ENCODE measurements at places on chromosomes 3 and 15. TPM values are rescaled to one million over a fixed set of nuclear protein-coding genes. Genes with fewer than 3 reads are reported as not detected.

GRCh38 chr3:67437789-67438188 is 216.6 kb downstream of the SUCLG2 start:
- no peak for DNase-seq

- DNase-seq, result no peak
Measured at GRCh38 chr15:80480171-80480811, 76.1 kb downstream of the ARNT2 start.

DNA sequence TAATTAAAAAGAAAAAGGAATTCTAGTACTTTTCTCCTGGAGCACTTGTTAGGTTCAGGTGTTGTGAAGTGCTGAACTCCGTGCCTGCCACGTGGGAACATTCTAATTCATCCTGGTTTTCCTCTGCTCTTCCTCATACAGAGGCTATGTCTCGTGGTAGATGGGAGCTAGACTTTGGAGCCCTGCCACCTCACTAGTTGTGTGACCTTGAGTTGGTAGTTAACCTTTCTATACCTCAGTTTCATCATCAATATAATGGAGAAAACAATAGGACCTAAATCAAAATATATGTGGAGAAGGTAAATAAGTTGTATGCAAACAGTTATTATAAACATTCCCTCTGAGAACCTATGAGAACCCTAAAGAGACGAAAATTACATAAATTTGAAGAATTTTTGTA is 10.6 kb downstream of the ALAS1 start:
- DNase-seq, result no peak

DNA sequence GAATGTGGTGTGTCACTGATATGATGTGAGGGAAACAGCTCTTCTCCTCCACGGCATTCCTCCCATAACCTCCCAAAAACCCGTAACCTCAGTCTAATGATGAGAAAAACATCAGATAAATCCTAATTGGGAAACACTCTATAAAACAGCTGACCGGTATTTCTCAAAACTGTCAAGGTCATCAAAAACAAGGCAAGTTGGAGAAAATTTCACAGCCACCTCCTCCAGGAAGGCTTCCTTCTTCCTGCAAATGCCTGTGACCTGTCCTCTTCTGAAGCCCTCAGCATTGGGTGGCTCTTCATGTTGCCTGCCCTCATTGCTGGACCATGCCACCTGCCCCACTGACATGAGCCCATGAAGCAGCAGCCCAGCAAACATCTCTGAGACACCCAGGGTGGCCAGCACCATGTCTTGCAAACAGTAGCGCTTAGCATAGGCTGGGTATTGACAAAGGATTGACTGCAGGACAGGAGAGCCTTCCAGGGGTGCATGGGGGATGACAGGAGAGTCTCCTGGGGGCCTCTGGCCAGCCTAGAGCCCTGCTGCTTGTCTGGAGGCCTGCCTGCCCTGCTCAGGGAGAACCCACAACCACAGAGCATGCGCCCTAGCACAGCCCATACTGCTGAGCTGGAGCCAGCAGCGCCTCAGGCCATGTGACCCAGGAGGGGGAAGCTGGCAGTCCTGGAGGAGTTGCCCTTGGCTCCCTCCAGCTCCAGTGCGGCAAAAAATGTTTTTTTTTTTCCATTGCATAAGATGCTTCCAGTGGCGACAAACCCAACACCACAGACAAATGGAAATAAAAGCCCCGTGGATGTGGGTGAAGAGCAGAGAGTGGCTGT is 49.7 kb downstream of the XXYLT1 start:
- DNase-seq, result no peak

Gene TIGIT
- polyA plus RNA-seq, result 0.06 TPM

- no peak for DNase-seq
Measured at GRCh38 chr3:175082631-175083030, 223.5 kb downstream of the NAALADL2 start.

Measured in left renal cortex interstitium (tissue), 4 donors.